Stimulated activated CD8-positive, alpha-beta memory T cell treated with anti-CD3 and anti-CD28 coated beads, Interleukin-2, amount 100 ng/mL, for 1 hour (primary cell): ENCODE measurements at places on chromosomes 1 and 21.

DNA sequence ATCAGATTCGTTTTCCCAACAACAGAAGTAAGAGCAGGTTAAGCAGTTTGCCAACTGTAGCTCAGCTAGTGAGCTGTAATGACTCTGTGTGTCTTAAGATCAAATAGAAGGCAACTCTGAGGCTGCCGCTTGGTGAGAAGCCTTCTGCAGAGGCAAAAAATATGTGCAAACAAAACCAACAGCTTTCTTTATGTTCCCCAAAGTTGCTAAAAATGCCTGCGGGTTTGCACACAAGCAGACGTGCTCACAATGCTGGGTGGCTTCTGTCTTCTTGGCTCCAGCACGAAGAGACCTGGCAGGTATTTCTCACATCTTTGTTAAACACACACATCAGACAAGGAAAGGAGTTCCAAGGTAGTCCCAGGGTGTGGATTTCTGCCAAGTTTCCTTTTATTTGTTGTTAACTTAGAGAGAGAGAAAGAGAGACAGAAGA is 158.9 kb upstream of the JUN start:
- no peak for DNase-seq

DNA sequence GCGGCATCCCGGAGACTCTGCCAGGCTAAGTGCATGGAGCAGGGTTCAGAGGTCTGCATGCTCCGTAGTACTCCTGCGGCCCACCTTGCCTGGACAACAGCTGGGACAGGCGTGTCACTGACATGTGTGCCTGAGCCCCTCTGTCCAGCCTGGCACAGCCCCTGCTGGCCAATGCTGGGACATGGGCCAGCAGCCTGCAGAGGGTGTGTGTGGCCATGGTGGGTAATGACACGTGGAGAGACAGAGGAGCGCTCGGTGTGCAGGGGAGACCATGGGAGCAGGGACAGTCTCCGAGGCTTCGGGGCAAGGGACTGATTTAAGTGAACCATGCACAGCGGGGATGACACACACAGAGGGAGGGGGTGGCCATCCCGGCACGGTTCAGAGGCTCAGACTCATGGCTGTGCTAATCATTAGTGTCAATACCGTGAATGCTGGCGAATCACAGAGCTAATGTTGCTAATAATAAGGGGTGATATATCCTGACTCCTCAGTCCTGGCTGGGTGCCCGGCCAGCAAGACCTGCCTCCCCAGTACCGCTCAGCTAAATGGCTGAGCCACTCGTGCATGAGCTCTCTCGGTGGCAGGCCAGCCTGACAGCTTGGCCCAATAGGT is 41.5 kb downstream of the IGSF21 start:
- no peak for DNase-seq

DNA sequence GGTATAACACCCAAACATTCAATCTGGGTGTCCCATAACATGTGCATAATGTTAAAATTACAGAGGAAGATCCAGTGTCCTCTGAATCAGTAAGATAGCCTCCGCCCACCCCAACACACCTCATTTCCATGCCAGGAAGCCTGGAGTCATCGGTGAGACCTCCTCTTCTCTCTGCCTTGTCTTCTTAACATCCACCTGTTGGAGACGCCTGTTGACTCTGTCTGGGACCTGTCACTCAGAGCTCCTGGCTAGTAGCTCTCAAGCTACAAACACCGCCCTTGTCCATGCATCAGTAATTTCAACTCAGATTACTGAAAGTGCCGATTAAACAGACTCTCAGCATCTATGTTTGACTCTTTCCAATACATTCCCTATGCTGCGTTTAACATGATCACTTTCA is 27.4 kb downstream of the KCNJ15 start:
- DNase-seq, result no peak

DNA sequence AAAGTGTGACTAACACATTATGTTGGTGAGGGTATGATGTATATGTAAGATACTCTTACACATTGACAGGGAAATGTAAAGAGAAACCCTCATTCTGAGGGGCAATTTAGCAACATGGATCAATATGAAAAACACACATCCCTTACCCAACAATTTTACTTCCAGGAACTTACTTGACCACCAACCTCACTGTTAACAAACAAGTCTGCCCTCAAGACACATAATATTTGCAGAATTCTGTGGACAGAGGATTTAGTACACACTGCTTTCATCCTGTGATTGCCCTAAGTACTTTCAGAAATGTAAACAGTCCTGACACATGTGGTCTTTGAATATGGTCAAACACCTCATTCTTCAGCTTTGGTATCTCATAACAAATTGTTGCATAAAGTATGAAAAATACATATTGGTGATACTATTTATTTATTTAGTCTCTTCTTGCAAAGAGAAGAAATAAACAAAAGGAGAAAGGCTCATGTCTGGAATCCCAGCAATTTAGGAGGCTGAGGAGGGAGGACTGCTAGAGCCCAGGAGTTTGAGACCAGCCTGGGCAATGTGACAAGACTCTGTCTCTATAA is 6.9 kb downstream of the USP48 start:
- no peak for DNase-seq

DNA sequence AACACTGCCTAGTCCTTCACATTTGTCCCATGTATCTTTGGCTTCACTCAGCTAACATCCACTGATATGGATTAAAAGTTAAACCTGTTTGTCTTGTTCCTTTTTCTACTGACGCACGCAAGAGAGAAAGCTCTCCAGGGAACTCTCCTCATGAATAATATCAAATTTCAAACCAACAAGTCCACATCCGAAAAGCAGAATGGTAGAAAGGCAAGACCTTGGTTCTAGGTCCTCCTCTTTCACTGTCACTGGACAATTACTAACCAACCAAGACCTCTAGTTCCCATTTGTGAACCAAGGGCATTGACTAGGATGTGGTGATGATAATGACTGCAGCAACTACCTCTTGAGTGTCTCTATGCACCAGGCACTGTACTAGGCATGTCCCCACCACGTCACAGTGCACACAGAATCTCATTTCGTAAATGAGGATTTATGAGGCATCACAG is 8.4 kb downstream of the PLPP3 start:
- DNase-seq, result no peak

DNA sequence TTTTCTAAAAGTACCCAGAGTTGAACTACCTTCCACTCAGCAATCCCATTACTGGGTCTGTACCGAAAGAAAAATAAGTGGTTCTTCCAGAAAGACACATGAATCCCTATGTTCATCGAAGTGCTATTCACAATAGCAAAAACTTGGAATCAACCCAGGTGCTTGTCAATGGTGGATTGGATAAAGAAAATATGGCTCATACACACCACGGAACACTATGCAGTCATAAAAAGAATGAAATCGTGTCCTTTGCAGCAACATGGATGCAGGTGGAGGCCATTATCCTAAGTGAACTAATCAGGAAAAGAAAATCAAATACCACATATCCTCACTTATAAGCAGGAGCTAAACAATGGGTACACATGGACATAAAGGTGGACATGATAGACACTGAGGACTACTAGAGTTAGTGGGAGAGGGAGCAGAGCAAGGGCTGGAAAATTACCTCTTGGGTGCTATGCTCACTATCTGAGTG is 32.9 kb upstream of the JUN start:
- no peak for DNase-seq

DNA sequence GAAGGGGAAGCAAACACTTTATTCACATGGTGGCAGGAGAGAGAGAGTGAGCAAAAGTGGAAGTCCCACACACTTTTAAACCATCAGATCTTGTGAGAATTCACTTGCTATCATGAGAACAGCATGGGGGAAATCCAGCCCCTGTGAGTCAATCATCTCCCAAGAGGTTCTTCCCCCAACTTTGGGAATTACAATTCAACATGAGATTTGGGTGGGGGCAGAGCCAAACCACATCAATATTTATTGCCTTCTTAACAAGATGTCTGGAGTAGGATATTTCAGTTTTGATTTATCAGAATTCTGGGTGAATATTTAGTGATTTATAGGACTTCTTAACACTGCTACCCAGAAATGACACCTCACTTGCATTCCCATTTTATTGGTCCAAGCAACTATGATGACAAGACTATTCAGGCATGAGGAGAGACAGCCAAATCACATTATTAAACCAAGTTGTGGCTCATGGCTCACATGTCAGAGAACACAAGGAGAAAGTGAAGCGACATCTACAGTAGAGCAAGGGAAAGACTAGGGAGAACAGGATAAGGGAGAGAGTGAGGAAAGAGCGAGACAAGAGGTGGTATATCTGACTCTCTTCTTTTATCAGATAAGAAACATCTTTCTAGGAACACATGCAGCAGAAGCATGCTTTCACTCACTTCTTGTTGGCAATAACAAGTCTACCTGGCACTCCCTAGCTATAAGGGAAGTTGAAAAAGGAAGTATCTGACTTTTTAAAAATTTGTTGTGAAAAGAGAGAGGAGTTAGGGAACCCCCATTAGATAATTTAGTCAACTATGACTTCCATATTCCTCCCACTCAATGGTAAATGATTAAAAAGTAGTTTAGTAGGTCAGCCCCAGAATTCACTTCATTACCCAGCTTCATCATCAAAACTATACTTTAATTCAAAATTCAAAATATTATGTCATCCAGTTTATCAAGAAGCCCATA is 36.6 kb upstream of the PTPRC start:
- no peak for DNase-seq
